Right ventricle myocardium superior (tissue), 1 donor: ENCODE measurements at places on chromosomes 3 and 15. TPM values are rescaled to one million over a fixed set of nuclear protein-coding genes. Genes with fewer than 3 reads are reported as not detected.
A peak's percentile ranks its signal among the peaks of the same experiment; 100 is the strongest.

GRCh38 chr15:51382787-51383186, 41.3 kb downstream of the GLDN start:
- no peak for DNase-seq

GRCh38 chr3:85790445-85791030, 831.7 kb downstream of the CADM2 start:
- no peak for DNase-seq

TRPM1 gene
- total RNA-seq: not detected

DNA sequence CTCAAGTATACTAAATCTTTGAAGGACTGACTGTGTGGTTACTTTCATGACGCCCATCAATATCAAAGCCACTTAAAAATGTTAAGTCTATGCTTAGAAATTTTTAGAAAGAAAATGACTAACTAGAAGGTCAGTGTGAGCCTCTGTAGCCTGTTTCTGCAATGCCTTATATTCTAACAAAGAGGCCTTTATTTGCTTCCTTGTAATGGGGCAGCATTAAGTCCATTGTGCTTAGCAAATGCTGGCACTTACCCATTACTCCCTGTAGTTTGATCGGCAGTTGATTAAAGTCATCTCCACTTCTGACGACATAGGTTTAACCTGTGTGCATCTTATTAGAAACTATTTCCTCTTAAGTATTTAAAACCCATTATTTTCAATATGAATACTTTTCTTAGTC, 91.6 kb upstream of the FAM98B start:
- DNase-seq: no peak

GRCh38 chr3:52175416-52176179, 21.4 kb upstream of the POC1A start:
- no peak for DNase-seq

DNA sequence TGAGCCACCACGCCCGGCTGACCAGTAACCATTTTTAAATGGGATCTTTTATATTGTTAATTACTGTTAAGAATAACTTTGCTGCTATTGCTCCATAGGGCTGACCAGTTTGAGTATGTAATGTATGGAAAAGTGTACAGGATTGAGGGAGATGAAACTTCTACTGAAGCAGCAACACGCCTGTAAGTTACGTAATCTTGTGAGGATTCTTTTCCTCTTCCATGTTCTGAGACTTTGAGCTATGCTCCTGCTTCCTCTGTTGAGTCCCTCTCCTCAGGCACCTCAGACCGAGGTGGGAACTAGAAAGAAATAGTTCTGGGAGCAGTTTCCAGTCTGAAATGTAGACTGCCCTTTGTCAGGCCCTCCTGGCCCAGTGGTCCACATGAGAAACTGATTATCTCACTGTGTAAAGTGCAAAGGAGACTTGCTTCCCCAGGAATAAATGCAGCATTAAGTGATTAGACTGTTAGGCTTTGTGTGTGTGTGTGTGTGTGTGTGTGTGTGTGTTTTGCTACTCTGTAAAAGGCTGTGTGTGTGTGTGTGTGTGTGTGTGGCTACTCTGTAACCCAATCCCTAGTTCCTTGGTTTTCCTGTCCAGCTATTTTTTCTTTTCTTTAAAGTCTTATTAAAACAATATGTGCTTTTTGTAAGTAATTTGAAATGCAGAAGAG, 5.2 kb downstream of the POLR2H start:
- no peak for DNase-seq

GRCh38 chr3:37853691-37854413, 7.8 kb upstream of the CTDSPL start:
- DNase-seq: no peak

TRAIP gene
- 1.7 TPM for total RNA-seq

DNA sequence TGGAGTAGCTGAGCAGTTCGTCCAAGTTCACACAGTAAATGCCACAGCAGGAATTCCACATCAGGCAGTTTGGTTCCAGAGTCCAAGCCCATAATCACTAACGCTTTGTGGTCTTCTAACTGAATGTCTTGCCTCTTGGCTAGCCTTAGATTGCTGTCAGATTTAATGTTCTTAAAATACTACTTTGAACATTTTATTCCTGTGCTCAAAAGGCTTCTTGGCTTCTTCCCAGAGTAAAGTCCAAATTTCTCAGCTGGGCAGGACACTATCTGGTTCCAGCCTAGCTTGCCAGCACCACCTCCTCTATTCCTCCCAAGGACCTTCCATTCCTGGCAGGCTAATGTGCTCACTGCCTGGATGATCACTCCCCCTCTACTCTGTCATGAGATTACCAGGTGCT, 256.9 kb downstream of the SQOR start:
- peak; percentile 42 for DNase-seq
